ENCODE measurements at places on chromosomes 12 and 14. TPM values are rescaled to one million over a fixed set of nuclear protein-coding genes. Genes with fewer than 3 reads are reported as not detected.

SLCO1A2 gene
- 0.02 TPM for total RNA-seq

SNW1 gene
- total RNA-seq = 121 TPM

TMPRSS12 gene
- total RNA-seq = not detected

INSM2 gene
- not detected for total RNA-seq

KRT78 gene
- not detected for total RNA-seq

COL2A1 gene
- 0.07 TPM for total RNA-seq

KRT73 gene
- total RNA-seq = 0.09 TPM

DHRS2 gene
- 3.1 TPM for total RNA-seq

TAS2R8 gene
- not detected for total RNA-seq

NEUROD4 gene
- total RNA-seq = not detected

PRB2 gene
- total RNA-seq = not detected
